Activated T-cell treated with anti-CD3 and anti-CD28 coated beads, Interleukin-2, amount 50 U/mL, for 1 hour (primary cell): ENCODE measurements at places on chromosomes 1 and 21.

GRCh38 chr21:44603911-44604310 lies 3.5 kb downstream of the KRTAP10-7 start:
- DNase-seq = no peak

GRCh38 chr1:63693944-63694571 lies 79.8 kb upstream of the ROR1 start:
- DNase-seq = no peak

- DNase-seq = no peak
Measured at GRCh38 chr1:119783354-119784185, 14.9 kb upstream of the HMGCS2 start.

GRCh38 chr1:156118177-156118868 lies 3.8 kb downstream of the LMNA start:
- DNase-seq = no peak

DNA sequence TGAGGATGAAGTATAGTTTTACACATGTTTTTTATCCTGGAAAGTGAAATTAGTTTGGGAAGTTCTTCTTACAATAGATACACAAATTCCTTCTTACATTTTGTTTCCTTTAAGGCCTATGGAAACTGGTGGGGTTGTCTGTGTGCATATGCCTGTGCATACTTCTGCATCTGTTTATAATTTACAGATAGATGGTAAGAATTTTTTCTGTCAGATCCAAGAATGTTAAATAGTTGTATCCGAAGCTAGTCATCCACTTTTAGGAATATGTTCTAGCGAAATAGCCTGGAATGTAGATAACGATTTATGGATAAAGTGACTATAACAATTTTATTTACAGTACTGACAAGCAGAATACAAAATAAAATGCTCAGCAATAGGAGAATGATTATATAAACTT lies 194.1 kb downstream of the ROR1 start:
- no peak for DNase-seq

GRCh38 chr1:11771481-11772043 lies 9.6 kb downstream of the C1orf167 start:
- DNase-seq = no peak

GRCh38 chr21:20451046-20451445 lies 547.2 kb upstream of the NCAM2 start:
- no peak for DNase-seq

DNA sequence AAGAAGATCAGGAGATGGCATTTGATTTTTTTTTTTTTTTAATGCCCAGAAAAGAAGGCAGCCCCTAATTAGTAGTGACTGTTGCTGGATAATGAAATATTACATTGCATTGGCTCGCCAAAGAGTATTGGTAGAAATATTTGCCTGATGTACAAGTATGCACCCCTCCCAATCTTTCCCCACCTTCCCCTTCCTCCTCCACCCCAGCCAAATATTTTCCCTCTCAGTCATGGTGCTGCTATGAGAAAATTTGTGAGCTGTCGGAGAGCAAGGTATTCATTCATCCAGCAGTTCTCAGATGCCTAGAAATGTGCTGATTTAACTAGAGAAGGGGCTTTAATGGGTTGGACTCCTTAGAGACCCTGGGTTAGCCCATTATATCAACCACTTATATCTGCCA lies 50.5 kb upstream of the IKBKE start:
- no peak for DNase-seq

DNA sequence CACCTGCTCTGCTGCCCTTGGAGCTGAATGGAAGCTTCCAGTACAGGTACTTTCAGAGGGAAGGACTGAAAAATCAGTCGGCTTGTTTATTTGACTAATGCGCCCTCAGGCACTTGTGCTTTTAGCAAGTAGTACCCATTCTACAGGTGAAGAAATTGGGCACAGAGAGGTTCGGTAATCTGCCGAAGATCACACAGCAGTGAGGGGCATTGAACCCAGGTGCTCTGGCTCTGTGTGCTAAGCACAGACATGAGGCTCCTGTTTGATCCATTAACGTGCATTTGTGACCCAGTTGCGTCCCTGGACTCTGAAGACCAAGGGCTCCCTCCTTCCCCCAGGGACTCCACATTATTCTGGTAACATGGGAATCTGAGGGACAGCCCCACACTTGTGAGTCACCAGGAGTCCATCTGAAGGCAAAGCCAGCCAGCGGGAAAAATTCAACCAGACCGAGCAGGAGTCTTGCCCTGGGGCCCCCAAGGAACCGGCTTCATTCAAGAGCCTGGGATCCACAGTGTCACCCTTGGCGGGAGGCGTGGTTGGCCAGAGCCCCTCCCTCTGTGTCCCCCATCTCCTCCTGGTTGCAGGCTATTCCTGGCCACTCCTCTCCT lies 192.4 kb upstream of the ARHGEF16 start:
- no peak for DNase-seq

GRCh38 chr1:167510881-167511280 lies 7.4 kb downstream of the CD247 start:
- no peak for DNase-seq

GRCh38 chr1:153697191-153698019 lies 18.9 kb downstream of the NPR1 start:
- DNase-seq = no peak

GRCh38 chr1:204241050-204241449 lies 27.3 kb upstream of the GOLT1A start:
- no peak for DNase-seq

DNA sequence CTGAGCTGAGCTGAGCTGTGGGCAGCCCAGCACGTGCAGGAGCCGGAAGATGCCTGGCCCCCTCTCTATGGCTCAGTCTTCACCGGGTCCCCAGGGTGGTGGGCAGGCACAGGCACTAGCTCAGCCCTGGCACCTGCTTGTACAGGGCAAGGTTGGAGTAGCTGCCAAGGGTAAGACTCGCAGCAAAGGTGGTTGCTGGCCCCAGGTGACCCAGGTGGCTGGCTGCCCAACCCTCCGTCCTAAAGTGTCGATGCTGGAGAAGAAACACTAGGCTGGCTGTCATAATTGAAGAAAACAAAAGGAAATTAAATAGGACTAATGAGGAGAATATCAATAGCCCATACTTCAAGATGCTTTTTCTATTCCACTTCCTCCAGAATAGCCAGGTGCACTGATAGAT lies 77.1 kb upstream of the ACTL8 start:
- no peak for DNase-seq

DNA sequence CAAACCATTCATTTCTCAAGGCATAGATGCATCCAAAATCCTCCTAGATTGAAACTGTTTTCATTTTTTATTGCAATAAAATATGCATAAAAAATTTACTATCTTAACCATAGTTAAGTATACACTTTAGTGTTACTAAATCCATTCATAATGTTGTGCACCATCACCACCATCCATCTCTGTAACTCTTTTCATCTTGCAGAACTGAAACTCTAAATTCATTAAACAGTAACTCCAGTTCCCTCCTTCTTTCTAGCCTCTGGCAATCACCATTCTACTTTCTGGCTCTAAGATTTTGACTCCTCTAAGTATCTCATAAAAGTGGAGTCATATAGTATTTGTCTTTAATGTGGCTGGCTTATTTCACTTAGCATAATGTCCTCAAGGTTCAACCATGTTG lies 236.8 kb downstream of the SMYD3 start:
- no peak for DNase-seq

- DNase-seq = no peak
Measured at GRCh38 chr1:19381261-19381660, 69.1 kb downstream of the SLC66A1 start.

- DNase-seq = no peak
Measured at GRCh38 chr1:87250336-87250735, 78.3 kb upstream of the LMO4 start.

GRCh38 chr1:30753118-30753517 lies 4.5 kb downstream of the LAPTM5 start:
- DNase-seq = no peak

GRCh38 chr1:177753655-177754054 lies 216.2 kb downstream of the SEC16B start:
- DNase-seq = no peak

DNA sequence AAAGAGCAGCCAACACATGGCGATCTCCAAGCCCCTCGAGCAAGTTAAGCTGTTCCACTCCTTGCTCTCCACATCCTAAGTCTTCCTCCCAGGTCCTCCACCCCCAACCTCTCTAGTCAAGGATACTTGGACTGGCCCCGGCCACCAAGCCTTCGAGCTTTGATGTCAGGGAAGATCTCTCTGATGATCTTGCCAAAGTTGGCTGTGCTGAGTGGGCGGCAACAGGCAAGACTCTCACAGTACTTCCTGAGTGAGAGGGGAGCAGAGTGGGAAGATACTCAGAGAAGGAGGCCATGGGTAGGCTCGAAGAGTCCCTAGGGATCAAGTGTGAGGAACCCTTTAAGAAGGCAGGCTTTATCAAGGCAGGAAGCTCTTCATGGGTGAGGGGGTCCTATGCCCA lies 2.8 kb downstream of the RFX5 start:
- no peak for DNase-seq

DNA sequence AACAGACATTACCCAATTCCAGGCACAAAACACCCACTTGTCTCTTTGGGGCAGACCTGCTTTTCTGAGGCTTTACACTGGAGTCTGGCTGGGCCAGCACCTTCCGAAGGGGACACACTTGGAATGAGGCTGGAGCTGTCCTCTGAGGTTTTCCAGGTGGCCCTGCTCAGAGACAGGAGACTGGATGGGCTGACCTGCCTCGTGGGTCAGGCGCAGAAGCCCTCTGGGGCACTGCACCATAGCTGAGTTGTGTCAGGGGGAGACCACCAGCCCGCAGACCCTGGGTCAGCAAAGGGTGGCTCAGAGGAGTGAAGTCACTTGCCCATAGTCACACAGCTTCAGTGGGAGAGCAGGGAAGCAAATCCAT lies 1.8 kb downstream of the SH2D5 start:
- DNase-seq = no peak

GRCh38 chr1:1173793-1174415 lies at the start of gene TTLL10:
Gene TTLL10 (plus strand): TSS chr1:1173880. CDS start chr1:1179216, 5,336 bp downstream.
- DNase-seq = peak; percentile 65

- DNase-seq = no peak
Measured at GRCh38 chr1:27576806-27577227, 27.1 kb downstream of the AHDC1 start.

GRCh38 chr1:40634901-40635655 lies 30.4 kb downstream of the RIMS3 start:
- DNase-seq = no peak

DNA sequence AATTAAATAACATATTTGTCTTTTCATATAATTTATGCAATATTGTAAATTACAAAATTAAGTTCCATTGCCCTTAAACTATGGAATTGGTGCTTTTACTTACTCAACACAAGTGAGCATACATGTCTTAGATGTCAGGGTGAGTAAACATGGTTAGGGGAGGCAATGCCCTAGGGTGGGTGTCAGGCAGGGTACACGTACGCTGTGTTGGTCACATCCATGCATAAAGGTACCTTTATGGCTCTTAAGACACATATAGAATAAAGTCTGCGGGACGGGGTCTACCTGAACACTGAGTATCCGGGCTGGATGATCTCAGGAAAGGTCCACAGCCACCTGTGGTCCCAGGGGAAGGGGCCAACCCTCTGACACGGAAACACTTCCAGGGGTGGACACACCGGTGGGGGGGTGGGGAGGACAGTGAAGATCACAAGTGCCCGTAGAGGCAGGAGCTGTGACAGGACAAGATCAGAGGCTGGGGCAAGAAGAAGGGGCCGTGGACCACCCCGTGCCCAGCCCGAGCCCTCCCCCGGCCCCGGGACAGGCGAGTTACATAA lies 720 bp downstream of the LIN9 start:
- no peak for DNase-seq

DNA sequence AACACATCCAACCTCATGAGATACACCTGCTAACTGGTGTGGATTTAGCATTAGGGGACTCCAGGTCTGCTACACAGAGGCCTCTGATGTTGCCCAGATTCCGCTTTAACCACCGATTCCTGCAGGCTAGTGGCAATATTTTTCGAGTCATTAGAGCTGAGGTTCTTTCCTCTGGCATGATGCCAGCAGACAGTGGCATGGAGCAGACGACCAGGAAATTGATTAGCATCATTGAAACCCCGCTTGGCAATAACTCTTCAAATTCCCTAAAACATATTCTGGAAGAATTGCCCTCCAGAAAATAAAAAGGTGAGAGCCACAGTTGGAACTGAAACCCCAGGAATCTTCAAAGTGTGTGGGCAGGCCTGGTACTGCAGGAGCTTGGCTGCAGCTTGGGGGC lies 28.4 kb upstream of the ETV3 start:
- no peak for DNase-seq

GRCh38 chr1:184755226-184756065 lies 788 bp upstream of the EDEM3 start:
- DNase-seq = no peak

DNA sequence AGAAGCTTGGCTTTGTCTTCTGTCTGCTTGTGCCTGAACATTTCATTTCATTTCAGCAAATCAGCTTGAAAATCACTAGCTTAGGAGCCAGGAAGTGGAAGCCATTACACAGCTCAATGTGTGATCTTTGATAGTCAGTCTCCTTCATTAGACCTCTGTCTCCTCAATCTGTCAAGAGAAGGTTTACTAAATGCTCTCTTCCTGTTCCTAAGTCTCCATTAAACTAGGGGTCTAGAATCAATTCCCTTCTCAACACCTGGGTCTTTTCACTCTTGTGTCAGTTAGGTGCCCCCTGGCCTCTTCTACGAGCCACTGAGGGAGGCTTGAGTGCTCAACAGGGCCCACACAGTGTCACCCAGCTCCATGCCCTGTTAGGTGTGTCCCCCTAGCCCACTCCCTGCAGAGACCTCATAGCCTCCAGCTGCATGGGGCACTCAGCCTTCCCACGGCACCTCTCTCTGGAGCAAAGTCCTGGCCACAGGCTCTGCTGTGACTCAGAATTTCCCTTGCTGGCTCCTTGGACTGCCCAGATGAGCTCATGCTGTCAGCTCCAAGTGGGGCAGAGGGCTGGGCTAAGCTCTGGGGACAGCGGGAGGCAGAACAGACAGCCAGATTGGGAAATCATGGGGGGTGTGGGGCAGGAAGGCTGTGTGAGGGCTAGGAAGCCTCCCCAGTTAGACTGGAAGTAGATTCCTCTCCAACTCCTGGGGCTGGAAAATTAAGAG lies 115.7 kb upstream of the IPO9 start:
- DNase-seq = no peak

GRCh38 chr1:107339775-107340174 lies 198.9 kb downstream of the NTNG1 start:
- DNase-seq = no peak

GRCh38 chr1:36829066-36829465 lies 205.2 kb downstream of the GRIK3 start:
- DNase-seq = no peak

DNA sequence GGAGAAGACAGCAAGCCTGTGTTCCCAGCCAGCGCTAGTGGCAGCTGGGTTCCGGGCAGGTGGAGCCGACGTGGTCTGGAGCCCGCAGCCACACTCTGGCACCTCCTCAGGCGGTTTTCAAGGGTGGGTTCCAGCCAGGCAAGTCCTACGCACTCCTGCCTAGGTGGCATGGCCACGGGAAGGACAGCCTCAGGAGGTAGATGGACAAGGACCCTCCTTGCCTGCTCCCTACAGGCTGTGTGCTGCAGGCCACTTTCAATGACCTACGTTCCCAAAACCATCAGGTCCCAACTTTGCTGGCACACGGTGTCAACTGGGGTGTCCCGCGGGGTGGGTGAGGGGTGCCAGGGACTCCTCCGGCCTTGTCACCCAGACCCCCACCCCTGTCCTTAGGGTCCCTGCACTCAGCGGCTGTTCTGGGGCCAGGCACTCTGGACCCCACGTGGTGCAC lies 6.7 kb upstream of the PTGER3 start:
- DNase-seq = peak; percentile 22
